Activated CD4-positive, alpha-beta T cell treated with anti-CD3 and anti-CD28 coated beads, Interleukin-2, amount 10 ng/mL, durations not matched to agents 24 days and 14 days (primary cell): ENCODE measurements at places on chromosomes 6 and 20.

- no peaks in the 10 kb centered on the region for H3K36me3 ChIP-seq
- H3K27ac ChIP-seq, result no peak overlapping the region
- no peak overlapping the region for H3K4me3 ChIP-seq
- no peak for DNase-seq
- H3K4me1 ChIP-seq, result no peaks in the 10 kb centered on the region
These were observed 415.6 kb upstream of the RNF217 start for GRCh38 chr6:124546601-124547000.

- no peaks in the 10 kb centered on the region for H3K36me3 ChIP-seq
- H3K4me1 ChIP-seq, result no peaks in the 10 kb centered on the region
- H3K27ac ChIP-seq, result no peak overlapping the region
These were observed 1123.5 kb upstream of the MAP3K7 start for GRCh38 chr6:91710342-91710741.

DNA sequence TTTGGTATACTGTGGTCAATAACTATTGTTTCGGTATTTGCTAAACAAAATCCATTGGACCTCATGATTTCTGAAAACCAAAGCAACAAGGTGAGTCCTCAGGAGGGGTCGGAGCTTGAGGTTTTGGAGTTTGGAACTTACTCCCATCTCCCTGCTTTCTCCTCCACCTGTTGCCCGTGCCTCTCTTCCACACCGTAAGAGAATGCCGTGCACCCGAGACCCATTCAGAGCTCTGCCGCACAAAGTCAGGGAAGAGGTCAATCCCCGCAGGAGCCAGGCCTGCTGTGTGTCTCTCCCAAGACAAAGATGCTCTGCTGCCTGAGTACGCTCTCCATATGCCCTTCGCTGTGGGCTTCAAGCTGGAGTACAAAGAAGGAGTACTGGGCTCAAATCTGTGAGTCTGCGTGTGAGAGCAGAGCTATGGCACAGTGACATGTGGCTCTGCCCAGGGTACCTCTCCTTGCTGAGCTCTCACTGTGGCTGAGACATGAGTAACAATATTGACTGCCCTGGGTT is 23.9 kb downstream of the PXDC1 start:
- H3K27me3 ChIP-seq, result peaks cover 8% of the 10 kb centered on the region
- no peak overlapping the region for H3K27ac ChIP-seq
- no peaks in the 10 kb centered on the region for H3K36me3 ChIP-seq

GRCh38 chr6:16236631-16237199 is 1.7 kb upstream of the GMPR start:
- H3K4me1 ChIP-seq, result peaks cover 26% of the 10 kb centered on the region
- peaks cover 39% of the 10 kb centered on the region for H3K27me3 ChIP-seq
- peak overlapping the region; percentile 48 for H3K4me3 ChIP-seq
- DNase-seq, result no peak
- no peaks in the 10 kb centered on the region for H3K36me3 ChIP-seq

DNA sequence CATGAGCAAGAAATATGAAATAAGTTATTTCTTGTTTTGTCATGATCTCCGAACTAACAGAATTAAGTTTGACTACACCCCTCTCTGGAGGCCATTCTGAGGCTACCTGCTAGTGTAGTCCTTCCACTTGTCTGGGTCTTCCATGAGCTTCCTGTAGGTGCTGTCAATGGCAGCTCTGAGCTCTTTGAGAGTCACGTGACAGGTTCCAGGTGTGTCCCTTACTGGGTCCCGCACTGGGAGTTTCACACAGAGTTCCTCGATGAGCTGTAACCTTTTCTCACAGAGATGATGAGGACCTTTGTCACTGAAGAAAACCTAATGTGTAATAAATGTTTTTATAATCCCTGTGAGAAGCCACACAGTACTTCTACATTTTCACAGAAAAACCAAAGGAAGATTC is 186.6 kb downstream of the SYNE1 start:
- no peaks in the 10 kb centered on the region for H3K4me1 ChIP-seq
- H3K27ac ChIP-seq, result no peak overlapping the region
- no peak overlapping the region for H3K4me3 ChIP-seq
- H3K36me3 ChIP-seq, result no peaks in the 10 kb centered on the region
- no peaks in the 10 kb centered on the region for H3K27me3 ChIP-seq
